ENCODE measurements at places on chromosomes 2 and 18. TPM values are rescaled to one million over a fixed set of nuclear protein-coding genes. Genes with fewer than 3 reads are reported as not detected.

Gene DPP4
- total RNA-seq = not detected

Gene CYP26B1
- 16.9 TPM for total RNA-seq

Gene IGFBP5
- not detected for total RNA-seq

Gene GIGYF2
- 90.3 TPM for total RNA-seq

Gene NEU4
- not detected for total RNA-seq

Gene GRHL1
- 2.0 TPM for total RNA-seq

Gene MAL
- not detected for total RNA-seq

Gene KCNE4
- total RNA-seq = not detected

Gene CLIP4
- 77.8 TPM for total RNA-seq

Gene TUBB8B
- total RNA-seq = not detected

Gene GLS
- 107 TPM for total RNA-seq

Gene PXDN
- total RNA-seq = 114 TPM

Gene TXNDC2
- not detected for total RNA-seq

Gene ALK
- total RNA-seq = not detected

Gene MRPL44
- 31.2 TPM for total RNA-seq

Gene NT5C1B
- total RNA-seq = not detected

Gene CCNYL1
- 19.7 TPM for total RNA-seq

Gene LIMS2
- total RNA-seq = not detected

Gene RAPH1
- 78.0 TPM for total RNA-seq

Gene BMP10
- not detected for total RNA-seq

Gene NMUR1
- not detected for total RNA-seq

Gene GPR45
- total RNA-seq = not detected

Gene CXCR1
- total RNA-seq = 0.12 TPM

Gene ARHGAP25
- 0.93 TPM for total RNA-seq

Gene GAL3ST2
- total RNA-seq = 0.37 TPM

Gene EML6
- 1.7 TPM for total RNA-seq

All from MCF 10A (cell line).